ENCODE measurements at places on chromosomes 2 and 18.

- no peak for DNase-seq
Observed at GRCh38 chr2:217849154-217849975, 153.4 kb downstream of the TNS1 start.

DNA sequence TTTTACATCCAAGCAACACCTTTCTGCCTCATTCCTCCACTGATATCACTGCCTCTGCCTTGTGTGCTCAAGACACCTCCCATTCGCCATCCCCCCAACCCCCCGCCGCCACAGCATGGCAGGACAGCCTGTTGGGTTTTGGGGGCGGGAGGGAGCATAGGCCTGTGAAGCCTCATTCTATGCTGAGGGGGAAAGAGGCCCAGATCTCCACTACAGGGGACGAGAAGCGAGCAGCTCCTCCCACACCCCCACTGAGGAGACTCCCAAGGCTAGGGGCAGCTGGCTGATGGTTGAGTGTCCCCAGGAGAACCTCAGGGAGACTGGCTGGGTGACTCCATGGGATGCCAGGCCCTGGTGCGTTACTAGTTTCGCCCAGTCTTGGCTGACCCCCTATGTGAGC, 214.3 kb upstream of the SIX2 start:
- no peak for DNase-seq

DNA sequence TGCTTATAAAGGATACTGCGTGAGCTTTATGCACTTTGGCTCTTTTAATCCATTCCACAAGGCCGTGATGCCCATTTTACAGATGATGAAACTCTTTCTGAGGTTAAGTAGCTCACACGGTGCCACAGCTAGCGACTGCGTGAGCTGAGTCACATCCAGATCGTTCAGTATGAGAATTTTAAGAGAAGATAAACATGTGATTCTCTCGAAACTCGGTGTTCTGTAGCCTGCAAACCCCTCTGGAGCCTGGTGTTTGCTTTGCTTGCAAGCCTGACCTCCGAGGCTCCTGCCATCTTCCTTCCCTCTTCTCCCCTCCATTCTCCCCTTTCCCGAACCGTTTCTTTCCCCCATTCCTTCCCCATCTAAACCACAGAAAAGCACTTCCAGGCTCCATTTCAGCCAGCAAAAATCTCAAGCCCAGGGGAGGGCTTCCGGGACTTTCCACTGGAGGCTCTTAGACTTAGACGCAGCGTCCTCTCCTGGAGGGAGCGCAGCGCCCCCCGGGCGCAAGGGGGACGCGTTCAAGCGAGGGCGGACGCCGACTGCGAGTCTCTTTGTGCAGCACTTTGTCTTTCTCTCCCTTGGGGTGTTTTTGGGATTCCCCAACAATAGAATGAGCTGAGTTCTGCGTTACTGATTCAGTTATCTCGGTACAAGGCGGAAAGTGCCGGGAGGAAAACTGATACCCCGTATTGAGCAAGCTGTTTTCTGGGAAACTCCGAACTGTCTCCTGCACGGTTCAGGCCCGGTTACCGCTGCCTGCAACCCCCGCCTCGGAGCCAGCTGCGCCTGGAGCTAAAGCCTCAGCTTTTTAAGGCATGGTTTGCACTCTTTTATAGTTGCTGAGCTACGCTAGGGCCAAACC, 38.0 kb downstream of the CYP1B1 start:
- DNase-seq = peak; percentile 5

DNA sequence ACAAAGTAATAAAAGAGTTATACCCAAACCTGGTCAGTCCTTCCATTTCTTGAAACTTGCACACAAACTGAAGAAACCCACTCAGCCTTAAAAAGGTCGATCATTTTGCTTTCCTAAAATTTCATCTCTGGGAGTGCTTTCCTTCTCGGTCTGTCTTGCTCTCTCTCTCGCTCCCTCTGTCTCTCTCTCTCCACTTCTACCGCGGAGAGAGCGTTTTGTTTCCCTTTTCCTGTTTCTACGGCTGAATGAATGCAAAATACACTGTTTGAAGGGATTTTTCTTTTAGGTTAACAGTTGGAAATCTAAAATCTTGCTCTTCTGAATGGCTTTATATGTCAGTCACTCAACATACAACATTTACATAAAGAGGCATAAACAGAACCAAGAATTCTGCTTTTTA, 424.2 kb downstream of the TGIF1 start:
- no peak for DNase-seq

DNA sequence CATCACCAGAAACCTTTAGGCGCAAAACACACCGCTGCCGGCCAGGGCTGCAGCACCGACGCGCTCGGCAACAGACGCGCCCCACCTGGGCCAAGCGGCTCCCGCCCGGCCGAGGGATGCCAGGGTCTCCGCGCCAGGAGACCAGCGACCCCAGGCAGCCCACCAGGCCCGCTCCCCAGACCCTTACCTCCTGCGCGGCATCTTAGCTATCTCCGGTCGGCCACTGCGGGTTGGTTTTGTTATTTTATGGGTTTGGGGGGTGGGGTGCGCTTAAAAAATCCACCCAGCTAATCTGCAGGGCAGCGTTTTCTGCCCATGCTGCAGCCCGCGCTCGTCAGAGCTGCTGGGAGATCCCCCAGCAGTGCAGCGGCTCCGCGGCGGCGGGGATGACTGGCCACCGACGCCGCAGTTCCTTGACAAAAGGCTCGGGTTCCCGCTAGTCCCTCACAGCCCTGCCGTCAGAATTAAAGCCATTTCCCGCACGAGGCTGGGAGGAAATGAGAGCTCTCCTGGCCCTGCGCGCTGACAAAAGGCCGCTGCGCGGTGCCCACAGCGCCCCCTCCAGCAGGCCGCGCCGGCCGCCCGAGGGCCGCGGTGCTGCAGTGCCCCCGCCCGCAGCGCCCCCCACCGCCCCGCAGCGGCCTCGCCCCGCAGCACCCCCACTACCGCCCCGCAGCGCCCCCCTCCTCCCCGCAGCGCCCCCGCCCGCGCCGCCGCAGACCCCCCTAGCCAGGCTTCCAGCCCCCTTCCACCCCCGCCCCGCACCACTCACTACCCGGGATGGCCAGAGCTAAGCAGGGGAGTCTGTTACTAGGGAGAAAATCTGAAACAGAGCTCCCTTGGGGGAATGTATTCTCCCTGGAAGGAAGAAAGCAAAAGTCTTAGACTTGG, at the start of gene ADD2:
TSS of gene ADD2 (minus strand) at position 502 of the 891 bp plus-strand sequence. CDS start 61,792 bp downstream, outside the sequence.
- peak; percentile 48 for DNase-seq

DNA sequence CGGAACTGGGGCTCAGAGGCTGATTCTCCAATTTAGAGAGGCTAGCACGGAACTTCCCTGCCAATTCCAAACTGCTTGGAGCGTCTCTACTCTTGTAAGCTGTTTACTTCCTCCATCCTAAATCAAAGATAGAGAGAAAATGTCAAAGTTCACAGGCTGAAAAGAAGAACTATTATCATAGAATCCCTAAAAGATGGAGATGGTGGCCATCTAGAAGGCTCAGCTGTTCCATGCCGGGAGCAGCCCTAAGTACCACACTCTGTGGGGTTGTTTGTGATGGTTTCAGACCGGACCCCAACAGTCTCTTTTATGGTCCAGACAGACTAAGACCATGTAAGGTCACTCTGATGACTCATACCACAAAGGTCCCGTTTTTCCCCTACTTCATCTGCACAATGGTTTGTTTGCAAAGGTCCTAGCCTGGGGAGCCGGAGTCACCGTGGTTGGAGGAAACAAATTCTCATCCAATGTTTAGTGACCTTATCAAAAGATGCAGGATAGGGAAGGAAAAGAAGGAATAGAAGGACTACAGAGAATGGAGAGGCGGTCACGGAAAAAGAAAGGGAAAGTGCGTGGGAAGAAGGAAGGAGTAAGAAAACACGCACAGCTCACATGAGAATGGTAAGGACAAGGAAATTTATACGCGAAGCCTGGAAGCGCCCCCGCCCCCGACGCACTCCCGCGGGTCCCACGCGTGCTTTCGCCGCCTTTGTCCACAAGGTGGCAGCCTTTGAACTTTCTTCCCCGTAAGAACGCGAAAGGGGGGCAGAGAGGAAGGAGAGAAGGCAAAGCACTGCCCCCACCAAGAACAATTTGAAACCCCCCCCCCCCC, 453 bp upstream of the ANTXR1 start:
- DNase-seq = peak; percentile 8

DNA sequence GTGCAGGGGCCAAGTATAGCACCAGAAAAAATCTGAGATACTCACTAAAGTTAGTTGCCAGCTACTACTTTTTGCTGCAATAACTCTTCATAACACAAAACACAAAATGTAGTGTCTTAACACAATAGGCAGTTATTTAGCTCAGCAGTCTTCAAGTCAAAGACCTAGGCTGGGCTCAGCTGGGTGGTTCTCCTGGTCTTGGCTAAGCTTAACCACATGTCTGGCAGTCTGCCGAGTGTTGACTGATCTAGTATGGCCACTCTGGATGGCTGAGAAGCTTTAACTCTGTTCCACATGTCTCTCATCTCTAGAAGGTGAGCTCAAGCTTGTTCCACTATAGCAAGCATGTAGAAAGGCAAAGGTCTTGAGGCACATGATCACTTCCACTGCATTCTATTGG, 451.6 kb downstream of the SOX11 start:
- no peak for DNase-seq

DNA sequence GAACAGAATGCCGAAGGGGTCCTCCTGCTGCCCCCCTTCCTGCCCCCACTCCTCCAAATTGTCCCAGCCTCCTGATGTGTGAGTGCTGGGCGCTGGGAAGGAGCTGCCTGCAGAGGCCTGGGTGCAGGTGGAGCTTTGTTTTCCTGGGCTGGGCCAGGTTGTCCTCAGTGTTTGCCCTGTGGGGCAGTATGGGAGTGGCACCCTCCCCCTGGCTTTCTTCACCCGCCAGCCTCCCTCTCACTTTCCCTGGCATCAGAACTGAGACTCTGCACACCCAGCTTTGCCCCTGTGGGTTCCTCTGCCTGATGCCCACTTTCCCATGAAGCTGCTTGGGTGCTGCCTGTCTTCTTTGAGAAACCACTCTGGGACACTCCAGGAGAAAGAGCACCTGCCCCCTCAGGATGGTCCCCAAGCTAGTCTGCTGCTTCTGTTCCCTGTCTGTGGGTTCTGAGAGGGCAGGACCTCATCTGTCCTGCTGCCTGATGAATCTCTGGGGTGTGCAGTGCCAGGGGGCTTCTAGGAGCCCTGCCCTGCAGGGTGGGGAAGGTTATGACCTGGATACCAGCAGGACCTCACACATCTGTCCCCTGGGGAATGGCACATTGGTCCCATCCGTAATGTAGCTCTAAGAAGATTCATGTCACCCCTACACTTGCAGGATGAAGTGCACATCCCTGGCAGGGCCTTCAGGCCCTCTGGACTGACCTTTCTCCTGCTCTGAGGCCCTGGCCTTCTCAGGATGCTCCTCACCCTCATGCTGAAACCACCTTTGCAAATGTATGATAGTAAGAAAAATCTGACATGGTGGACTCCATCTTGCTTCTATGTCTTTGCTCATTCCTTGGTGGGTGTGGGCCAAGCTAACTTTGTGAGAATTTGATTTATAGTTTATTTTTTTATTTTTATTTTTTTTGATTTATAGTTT, 146.8 kb upstream of the HS6ST1 start:
- no peak for DNase-seq

DNA sequence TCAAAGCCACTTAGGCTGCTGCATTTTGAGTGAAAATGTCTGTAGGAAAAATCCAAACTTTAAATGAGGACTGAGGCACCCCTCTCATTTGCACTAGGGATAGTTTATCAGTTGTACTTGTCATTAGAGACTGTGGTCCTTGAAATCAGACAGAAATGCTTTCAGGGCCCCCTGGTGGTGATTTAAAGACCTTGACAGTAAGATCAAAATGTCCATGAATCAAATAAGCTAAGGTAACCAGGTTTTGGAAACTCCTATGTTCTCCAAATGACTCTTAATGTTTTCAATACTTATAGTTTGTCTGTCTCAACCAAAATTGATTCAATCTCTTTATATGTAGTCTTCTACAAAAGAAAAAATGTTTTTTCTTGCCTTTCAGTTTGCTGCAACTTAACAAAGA, 28.8 kb upstream of the DDX18 start:
- no peak for DNase-seq

- DNase-seq = no peak
Observed at GRCh38 chr2:204495381-204495780, 49.9 kb upstream of the PARD3B start.

DNA sequence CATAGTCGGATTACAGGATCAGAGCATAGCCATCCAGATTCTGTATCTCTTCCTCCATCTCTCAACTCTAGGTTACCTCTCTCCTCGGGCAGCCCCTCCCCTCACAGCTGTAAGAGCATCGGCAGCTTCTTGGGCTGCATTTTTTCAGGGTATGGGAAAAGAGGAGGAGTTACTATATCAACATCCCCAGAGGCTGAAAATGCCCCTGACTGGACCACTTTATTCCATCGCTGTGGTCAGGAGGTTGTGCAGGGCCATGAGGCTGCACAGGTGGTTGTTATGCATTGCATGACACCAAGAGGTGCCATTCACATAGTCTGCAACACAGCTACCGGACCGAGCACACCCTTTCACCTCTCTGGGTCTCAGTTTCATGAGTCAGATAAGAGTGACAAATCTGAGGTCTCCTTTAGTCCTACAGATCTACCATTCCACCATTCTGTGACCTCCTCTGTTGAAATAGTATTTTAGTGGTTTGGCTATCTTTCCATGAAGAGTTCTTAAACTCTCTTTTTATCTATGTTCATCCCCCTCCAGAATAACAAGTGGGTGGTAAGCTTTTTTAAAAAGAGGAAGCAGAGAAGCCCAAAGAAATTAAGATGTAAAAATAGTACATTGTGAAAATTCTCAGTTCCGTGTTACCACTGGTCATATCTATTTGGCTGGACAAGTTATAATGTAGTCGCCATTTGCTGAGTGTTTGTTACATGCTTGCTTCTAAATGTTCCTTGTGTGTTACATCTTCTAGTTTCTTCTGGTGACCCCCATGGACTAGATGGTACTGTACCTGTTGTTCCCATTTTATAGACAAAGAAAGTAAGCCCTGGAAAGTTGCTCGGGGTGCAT, 56.6 kb upstream of the SLC1A4 start:
- no peak for DNase-seq

GRCh38 chr2:47073217-47073616, 81.9 kb downstream of the STPG4 start:
- no peak for DNase-seq

DNA sequence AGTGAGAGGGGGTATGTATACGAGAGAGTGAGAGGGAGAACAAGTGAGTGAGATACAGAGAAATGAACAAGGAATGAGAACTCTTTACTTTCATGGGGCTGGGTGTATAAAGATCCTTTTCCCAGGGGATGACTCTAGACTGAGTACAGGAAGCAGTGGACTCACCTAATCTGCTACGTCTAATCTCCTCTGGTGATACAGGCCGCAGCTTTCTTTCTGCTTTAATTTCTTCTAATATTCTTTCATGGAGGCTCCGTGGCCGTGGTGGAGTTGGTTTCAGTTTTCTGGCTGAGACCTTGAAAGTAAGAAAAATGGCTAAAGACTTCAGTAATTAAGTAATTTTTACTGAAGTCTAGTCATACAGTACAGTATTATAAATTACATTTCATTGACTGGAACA, 85.2 kb downstream of the PRELID3A start:
- DNase-seq = no peak

DNA sequence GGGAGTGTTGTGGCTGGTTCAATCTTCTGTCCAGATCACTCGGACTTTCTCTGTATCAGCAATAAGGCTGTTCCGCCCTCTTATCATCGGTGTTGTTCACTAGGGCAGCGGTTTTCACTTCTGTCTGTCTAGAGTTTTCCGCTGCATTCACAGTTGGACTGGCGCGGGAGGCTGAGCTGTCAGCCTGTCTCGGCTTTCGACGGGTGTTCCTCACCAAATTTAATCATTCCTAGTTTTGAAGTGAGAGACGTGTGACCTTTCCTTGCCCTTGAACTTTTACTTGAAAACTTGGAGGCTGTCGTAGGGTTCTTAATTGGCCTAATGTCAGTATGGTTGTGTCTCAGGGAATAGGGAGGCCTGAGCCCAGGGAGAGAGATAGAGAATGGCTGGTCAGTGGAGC, 108.3 kb downstream of the NFATC1 start:
- DNase-seq = no peak

- DNase-seq = no peak
Observed at GRCh38 chr18:48799724-48800315, 150.9 kb downstream of the SMAD7 start.
